ENCODE measurements at places on chromosomes 2 and 18.

GRCh38 chr18:78199611-78200010, 780.0 kb upstream of the SALL3 start:
- DNase-seq: no peak

GRCh38 chr2:172415865-172416183, 11.6 kb upstream of the ITGA6 start:
- DNase-seq: no peak

DNA sequence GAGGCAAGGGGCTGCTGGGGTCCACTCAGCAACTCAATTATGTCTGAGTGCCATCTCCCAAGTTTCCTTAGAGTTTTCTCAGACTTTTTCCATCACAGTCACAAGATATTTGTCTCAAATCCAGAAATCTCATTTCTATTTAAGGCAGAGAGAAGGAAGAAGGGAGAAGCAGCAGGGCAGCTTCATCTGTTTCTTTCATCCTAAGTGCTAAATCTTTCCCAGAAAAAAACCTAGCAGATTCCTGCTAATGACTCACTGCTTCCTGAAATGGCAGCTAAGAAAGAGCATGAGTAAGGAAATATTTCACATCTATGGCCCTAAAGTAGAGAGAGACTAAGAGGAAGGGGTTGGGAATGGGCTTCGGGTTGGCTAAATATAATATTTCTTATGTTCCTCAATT, 88.0 kb downstream of the KYNU start:
- no peak for DNase-seq

DNA sequence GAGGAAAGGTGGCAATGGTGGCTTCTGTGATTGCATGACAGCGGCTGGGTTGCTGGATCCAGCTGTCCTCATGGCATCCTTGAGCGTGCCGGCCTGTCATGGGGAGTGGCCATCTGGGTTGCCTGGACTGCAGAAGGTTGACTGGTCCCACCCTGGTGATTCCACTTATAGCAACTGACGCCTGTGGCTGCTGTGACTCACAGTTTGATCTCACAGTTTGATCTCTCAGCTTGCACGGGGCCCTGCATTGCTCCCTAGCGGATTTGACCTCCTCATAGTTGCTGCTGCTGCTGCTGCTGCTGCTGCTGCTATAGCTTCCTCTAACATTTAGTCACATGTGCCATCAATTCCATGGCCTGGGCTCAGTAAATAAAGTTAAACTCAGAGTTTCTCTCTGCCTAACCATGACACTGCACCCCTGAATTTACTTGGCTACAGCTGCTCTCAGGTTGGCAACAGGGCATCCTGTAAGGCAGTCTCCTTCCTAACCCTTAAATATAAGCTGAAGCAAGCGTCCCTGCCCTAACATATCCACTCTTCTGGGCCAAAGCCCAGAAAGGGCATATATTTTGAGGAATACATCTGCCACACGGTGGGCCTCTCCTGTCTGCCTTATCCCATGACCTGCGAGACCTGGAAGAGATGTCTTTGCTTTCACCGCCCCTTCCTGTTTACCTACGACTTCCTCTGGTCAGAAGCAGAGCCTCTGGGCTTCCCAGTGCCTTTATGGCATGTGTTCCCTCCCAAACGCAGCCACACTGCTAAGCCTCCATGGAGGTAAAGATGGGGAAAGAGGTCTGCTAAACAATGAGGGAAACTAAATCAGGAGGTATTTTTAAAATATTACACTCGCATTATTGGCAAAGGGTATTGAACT, 37.8 kb upstream of the CCDC150 start:
- no peak for DNase-seq

- no peak for DNase-seq
Observed at GRCh38 chr2:186187854-186188253, 298.2 kb upstream of the ZC3H15 start.

- DNase-seq: no peak
Observed at GRCh38 chr2:239803766-239804115, 221.4 kb downstream of the NDUFA10 start.
